DMS79 (cell line): ENCODE measurements at places on chromosomes 4 and X.

DNA sequence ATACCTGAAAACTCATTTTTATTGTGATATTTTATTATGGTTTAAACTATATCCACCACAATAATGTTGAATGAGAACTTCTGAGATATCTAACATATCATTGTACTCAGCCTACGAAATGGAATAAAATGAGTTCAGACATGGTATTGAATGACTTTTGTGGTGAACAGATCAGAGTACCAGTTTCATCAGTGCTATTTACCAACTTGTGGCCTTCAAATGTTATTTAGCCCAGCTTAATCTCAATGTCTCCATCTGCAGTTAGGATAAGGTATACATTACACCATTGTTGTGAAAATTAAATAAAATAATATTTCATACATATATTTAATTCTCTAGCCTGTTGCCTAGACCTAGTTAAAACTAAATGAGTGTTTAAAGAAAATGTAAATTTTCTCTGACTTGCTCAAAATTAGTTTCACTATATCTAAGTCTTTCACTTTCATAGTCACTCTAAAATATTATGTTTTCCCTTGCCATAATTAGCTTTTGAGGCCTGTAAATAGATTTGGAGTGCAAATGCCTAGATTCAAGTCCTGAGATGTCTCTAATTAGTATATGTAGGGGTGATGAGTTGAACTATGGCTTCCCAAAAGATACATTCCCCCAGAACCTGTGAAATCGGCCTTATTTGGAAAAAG is 594.2 kb downstream of the STPG2 start:
- DNase-seq, result no peak

GRCh38 chrX:15953801-15954200 is 99.2 kb upstream of the AP1S2 start:
- no peak for DNase-seq

DNA sequence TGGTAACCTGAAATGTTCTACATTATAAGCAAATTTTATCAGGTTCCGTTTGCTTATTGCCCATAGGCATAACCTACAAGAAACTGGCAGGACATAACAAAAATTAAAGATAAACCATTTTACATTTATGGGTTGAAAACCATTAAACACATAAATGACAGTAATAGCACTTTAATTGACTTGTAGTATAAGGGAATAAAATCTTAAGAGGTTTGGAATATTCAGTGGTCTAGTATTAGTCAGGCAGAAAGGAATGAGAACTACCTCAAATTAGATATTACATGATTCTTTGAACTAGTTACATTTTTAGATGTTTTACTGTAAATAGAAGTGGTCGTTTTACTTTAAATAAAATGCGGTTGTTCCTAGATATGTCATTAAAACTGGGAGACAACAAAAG is 111.9 kb downstream of the ADAMTS3 start:
- no peak for DNase-seq

- DNase-seq, result no peak
Measured at GRCh38 chrX:19785647-19786046, 101.8 kb downstream of the SH3KBP1 start.

DNA sequence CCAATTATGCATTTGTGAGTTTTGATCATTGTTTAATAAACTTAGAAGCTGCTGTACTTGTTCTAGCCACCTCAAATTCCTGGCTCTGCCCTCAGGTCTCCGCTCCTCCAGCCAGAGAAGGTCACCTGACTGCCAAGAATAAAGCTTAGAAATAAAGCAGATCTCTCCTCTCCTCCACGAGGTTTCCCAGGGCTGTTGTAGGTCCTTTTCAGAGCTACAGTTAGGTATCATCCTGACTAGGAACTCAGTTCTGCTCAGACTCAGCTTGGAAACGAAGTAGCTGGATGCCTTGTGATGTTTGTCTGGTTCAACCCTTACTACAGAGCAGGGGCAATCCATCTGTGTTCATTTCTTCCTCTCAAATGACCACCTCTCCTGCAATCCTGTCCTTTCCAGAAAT is 79.1 kb upstream of the RAPGEF2 start:
- no peak for DNase-seq

DNA sequence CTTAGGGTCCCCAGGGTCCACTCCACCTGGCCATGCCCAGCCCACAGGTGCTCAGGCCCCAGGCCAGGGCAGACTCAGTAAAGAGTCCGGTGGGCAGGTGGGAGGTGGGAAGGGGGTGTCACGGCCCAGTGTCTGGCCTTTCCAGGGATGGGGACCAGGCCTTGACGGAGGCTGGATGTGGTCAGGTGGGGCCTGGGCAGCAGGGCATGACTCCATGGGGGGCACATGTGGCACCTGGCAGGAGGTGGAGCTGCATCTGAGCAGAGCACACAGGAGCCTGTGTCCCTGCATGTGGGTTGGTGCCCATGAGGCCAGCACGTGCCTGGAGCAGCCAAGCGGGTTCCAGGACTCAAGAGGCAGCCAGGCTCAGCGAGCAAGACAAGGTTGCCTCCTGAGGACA is 132.9 kb downstream of the FAM53A start:
- no peak for DNase-seq

DNA sequence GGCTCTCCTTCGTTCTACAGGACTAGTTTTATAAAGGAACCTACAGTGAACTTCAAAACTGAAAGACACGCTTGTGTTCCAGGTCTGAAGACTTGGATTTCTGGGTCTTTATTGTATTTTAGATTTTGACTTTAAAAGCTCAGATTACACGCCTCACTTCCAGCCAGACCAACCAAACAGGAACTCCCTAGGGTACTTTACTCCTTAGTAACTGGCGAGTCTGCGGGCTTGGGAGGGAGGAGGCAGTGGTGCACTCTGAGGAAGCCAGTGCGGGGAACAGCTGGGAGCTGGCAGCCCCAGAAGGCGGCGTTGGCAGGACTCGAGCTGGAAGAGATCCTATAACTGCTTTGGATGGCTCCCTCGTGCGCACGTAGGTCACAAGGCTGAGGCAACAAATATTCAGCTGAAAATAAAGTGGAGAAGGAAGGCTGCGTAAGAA is 391 bp upstream of the PHKA1 start:
- peak; percentile 32 for DNase-seq
